ENCODE measurements at places on chromosomes 2 and 18.
A peak's percentile ranks its signal among the peaks of the same experiment; 100 is the strongest.

- no peak for DNase-seq
Measured at GRCh38 chr2:33426666-33427231, 49.7 kb upstream of the RASGRP3 start.

- DNase-seq: no peak
Measured at GRCh38 chr2:223762853-223763252, 74.5 kb downstream of the AP1S3 start.

- no peak for DNase-seq
Measured at GRCh38 chr18:35688757-35689156, 107.2 kb downstream of the GALNT1 start.

DNA sequence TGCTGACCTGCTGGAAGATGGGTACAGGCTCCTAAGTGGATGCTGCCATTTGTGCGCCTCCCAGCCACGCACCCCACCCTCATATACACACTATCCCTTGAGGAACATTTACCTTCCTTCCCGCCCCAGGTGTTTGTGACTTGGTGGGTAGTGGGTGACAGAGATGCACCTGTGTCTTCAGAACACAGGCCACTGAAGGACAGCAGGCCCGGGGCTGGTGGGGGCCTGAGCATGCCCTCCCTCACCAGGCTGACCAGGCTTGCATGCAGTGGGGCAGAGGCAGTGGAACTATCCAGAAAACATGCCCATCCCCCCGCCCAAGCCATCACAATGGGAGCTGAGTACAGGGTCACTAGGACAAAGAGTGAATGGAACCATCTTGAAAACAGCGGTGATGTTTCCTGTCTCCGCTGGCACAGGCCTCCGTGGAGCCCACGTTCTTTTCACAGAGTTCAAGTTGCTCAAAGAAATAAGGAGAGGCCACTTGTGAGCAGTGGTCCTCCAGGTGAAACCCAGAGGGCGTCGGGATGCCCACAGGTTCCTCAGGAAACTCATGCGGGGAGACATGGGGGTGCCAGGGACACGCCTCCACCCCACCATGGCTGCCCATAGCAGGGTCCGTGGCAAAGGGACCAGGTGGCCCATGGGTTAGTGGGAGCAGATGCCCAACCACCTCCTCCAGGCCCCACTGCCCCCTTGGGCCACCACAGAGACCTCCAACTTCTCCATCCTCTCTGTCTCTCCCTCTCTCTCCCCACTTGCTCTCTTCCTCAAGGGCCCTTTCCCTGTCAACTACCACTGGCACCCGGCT, 90.9 kb downstream of the MALT1 start:
- DNase-seq: no peak

DNA sequence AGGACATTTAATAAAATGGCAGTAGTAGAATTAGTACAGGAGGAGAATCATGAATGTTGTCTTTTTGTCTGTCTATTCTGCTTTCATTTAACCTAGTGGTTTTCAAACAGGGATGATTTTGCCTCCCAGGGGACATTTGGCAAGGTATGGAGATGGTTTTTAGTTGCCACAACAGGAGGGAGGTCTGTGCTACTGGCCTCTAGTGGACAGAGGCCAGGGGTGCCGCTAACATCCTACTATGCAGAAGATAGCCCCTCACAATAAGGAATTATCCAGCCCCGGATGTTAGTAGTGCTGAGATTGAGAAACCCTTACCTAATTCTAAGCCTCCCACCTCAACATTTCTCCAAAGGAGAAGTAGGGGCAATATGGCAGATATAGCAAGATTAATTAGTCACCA, 18.3 kb downstream of the FASTKD2 start:
- DNase-seq: peak; percentile 21

GRCh38 chr2:227033471-227034148, 130.4 kb downstream of the COL4A4 start:
- peak; percentile 72 for DNase-seq

DNA sequence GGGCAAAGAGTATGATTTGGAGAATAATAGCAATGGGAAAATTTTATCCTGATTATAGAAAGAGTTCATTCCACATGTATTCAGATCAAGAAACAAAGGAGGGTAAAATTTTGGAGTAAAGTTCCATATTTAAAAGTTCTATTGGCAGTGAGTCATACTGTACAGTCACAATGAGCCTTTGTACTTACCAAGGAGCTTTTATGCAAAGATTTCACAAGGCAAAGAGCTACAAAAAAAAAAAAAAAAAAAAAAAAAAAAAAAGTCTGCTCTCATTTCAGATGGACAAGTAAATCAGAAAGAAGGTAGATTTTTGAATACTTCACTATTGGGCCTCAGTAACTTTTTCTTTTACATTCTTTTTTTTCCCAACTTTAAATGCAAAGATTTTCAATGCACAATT, 1802.2 kb upstream of the PIK3C3 start:
- DNase-seq: no peak

DNA sequence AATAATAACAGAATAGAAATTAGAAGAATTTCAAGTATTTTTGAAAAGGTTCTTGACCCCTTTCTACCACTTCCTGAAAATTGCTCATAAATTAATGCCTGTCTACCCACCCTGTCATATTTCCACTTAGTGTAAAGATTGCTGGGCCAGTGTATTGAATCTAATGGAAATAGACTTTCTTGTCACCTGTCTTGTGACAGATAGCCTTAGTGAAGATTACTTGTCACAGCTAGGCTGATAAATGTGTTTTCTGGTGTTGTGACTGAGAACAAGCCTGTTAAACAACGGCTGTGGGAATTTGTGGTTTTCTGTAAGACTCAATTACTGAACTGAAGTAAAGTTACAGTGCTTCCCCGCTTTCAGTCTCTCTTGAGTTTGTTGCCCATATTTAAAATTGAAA, 37.0 kb downstream of the PIK3C3 start:
- DNase-seq: no peak

GRCh38 chr18:12606592-12607315, 51.2 kb downstream of the SPIRE1 start:
- DNase-seq: no peak

DNA sequence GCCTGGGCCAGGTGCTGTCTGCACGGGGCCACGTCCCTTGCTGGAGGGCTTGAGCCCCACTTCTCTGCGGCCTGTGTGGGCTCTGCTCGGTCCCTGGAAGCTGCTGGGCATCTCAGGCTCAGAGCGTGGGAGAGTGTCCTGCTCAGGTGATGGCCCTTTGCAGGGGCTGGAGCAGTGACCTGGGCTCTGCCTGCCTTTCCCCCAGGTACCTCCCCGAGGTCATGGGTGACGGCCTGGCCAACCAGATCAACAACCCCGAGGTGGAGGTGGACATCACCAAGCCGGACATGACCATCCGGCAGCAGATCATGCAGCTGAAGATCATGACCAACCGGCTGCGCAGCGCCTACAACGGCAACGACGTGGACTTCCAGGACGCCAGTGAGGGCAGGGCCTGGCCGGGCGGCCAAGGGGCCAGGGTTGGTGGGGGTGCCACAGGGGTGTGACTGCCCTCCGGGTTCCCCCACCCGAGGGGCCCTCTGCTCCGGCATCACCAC, 29.9 kb downstream of the GPC1 start:
- DNase-seq: no peak

GRCh38 chr2:31483246-31483645, 68.7 kb upstream of the XDH start:
- no peak for DNase-seq

DNA sequence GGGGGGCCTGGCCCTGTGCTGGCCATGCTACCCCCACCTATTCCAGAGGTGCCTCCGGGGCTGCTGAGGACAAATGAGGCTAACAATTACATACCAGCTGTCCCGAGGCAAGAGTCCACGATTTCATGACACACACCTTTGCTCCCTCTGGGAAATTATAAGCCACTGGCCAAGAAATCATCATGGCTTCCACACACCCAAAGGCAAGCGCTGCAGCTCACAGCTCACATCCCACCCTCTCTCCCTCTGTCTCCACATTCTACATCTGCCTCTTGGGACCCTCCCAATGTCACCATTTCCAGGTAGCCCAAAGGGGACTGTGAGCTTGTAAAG, 134.4 kb downstream of the HDAC4 start:
- no peak for DNase-seq

GRCh38 chr2:88637464-88637863, 10.2 kb upstream of the EIF2AK3 start:
- DNase-seq: no peak

DNA sequence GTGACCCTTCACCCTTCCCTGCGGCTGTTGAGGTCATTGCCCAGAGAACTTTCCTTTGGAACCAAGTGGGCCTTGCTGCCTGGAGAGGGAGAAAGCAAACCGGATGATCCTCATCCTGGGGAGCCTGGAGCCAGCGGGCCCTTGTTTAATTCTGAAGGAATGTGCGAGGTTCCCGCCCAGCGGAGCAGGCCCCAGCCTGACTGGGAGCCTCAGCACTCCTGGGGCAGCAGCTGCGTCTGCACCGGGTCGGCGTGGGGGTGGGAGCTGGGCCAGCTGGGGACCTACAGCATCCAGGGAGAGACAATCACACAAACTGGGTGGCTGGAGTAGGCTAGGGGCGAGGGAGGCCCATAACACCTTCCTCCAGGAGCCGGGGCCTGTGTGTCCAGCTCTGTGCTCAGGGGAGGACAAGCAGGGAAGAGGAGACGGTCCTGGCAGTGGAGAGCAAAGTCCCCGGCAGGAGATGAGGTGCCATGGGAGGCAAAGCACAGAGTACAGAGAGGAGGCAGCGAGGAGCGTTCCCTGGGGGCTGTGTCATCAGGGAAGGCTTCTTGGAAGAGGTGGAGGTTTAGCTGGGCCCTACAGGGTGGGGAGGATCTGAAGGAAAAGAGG, 61.9 kb upstream of the HAAO start:
- DNase-seq: no peak

DNA sequence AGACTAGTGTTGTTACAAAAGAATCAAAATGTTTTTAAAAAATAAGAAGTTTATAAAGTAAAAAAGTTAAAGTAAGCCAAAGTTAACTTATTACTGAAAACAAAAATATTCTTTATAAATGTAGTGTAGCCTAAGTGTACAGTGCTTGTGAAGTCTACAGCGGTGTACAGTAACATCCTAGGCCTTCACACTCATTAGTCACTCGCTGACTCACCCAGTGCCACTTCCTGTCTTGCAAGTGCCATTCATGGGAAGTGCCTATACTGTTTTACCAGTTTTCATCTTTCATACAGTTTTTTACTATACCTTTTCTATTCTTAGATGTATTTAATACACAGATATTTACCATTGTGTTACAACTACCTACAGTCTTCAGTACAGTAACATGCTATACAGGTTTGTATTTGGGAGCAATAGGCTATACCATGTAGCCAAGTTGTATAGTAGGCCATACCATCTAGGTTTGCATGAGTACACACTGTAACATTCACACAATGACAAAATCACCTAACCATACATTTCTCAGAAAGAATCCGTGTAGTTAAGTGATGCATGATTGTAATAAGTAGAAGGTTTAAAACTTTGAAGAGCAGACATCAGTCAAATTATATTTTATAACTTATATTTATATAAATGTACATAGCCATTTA, 13.4 kb downstream of the SERPINB7 start:
- no peak for DNase-seq

DNA sequence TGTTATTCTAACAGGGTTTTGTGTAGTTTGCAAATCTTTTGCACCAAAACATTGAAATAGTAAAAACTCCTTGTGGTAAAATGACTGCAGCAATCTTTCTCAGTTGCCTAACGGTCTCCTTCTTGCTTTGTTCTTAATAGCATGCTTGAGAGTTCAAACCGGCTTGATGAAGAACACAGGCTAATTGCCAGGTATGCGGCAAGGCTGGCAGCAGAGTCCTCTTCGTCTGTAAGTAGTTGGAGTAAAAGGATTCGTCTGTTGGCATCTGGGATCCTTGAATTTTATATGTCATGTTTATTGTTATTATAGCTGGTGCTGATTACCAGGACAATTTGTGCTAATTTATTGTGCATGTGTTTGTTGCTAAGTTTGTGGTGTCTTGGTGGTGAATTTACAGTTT, 138.1 kb downstream of the DTNA start:
- DNase-seq: no peak

- DNase-seq: no peak
Measured at GRCh38 chr2:197209742-197210408, 100.7 kb downstream of the ANKRD44 start.

DNA sequence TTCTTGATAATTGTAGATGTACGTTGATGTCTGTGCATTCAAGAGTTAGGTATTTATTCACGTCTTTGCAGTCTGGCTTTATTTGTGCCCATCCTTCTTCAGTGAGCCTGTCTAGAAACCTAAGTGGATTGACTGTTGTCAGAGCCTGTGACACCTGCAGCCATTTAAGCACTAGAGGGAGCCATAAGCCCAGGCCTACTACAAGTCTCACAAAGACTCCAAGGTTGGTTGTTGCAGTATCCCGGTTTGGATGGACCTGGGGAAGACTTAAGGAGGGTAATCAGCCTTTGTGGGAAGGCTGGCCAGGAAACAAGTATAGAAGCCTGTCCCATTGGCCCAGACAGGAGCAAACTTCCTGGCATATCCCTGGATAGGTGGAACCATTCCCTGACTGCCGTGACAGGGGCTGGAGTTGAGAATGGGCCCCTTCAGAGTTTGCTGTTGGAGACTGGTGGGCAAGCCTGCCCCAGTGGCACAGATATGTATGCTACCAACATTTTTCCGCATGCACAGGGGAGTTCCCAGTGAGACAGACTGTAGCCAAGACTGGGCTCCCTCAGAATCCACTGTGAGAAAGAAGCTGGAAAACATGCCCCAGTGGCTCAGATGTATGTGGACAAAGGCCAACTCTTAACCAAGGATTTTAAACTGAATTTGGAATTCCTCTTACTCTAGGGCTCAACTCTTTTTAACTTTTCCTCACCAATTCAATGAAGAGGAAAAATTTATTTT, 9.3 kb upstream of the LRRC30 start:
- peak; percentile 53 for DNase-seq

- no peak for DNase-seq
Measured at GRCh38 chr2:239266779-239267287, 134.0 kb downstream of the HDAC4 start.
